ENCODE measurements at places on chromosomes 5 and 9.

DNA sequence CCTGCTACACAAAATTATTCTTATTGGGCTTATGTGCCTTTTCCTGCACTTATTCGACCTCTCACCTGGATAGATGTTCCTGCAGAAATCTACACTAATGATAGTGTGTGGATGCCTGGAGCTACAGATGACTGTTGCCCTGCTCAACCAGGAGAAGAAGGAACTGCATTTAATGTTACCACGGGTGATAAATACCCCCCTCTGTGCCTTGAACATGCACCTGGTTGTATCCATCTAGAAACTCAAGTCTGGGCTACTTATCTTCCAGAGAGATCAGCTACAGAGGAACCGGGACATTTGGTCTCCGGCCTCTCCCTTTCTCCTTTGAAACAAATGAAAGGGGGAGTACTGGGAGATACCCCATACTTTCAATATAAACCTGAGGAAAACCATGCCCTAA is 54.5 kb downstream of the SH3PXD2B start:
- DNase-seq: no peak

DNA sequence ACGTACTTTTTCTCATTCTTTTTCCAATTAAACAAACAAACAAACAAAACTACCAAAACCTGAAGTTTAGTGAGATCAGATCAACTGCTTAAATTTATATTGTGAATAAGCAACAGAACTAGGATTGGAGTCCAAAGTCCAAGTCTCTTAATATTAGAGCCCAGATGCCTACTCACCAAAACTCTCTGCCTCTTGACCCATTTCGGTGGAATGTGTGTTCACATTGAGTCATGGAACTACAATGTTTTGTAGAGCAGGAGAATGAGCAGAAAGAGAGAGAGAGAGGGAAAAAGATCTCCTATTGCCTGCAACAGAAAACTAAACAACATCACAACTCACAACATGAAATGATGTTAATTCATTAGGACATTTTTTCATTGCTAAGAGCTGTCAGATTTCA is 751.1 kb downstream of the TLR4 start:
- no peak for DNase-seq

GRCh38 chr5:144131261-144131660 is 39.2 kb downstream of the YIPF5 start:
- DNase-seq: no peak

- DNase-seq: peak; percentile 51
Observed at GRCh38 chr5:171288066-171288465, 21.0 kb upstream of the TLX3 start.

GRCh38 chr9:89779405-89780203 is 174.8 kb downstream of the GADD45G start:
- peak; percentile 89 for DNase-seq

DNA sequence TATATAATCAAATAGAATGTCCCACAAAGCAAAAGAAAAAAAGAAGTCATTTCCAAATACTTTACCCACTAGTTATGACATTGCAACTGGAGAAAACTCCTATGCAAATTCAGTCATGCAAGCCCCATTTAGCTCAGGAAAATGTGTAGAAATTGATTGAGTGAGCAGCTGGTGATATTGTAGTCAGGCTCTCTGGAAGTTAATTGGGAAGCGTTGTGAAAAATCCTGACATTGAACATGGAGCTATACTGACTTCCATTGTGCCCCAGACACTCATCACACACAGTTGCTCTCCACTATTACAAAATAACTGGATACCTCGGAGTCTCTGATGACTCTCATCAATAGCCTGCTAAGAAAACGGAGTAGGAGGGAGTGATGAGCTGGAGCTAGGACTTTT is 49.0 kb downstream of the TUSC1 start:
- DNase-seq: no peak

DNA sequence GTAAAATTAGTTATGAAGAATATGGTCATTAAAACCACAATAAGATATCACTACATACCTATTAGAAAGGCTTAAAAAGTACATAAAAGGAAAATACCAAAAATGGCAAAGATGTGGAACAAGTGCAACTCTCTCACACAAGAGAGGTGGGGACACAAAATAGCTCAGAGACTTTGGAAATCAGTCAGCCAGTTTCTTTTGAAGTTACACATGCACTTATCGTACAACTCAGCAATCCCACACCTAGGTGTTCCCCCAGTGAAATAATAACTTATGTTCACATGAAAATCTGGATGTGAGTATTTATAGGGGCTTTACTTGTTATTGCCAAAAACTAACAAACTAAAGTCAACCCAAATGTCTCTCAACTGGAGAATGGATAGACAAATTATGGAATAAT is 9.8 kb upstream of the RICTOR start:
- DNase-seq: no peak

GRCh38 chr5:425714-426113 is 17.3 kb upstream of the EXOC3 start:
- no peak for DNase-seq

- no peak for DNase-seq
Observed at GRCh38 chr9:97568461-97569275, 64.5 kb downstream of the TSTD2 start.

- no peak for DNase-seq
Observed at GRCh38 chr5:14174230-14174636, 31.1 kb downstream of the TRIO start.

DNA sequence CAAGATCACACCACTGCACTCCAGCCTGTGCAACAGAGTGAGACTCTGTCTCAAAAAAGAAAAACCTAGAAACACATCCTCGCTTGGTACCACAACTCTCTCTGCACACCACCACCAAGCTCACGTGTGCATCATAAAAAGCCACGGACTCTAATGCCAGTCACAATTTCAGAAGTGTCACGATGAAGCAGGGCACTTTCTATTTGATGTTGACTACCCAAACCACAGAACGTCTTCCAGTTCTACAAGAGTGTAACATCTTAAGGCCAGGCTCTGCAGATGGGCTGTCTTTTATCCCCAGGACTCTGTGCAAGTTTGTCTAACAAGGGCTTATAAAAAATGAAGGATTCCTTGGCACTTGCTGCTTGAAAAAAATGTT is 22.9 kb downstream of the GFPT2 start:
- no peak for DNase-seq

- DNase-seq: no peak
Observed at GRCh38 chr5:100004969-100005368, 530.2 kb upstream of the FAM174A start.

DNA sequence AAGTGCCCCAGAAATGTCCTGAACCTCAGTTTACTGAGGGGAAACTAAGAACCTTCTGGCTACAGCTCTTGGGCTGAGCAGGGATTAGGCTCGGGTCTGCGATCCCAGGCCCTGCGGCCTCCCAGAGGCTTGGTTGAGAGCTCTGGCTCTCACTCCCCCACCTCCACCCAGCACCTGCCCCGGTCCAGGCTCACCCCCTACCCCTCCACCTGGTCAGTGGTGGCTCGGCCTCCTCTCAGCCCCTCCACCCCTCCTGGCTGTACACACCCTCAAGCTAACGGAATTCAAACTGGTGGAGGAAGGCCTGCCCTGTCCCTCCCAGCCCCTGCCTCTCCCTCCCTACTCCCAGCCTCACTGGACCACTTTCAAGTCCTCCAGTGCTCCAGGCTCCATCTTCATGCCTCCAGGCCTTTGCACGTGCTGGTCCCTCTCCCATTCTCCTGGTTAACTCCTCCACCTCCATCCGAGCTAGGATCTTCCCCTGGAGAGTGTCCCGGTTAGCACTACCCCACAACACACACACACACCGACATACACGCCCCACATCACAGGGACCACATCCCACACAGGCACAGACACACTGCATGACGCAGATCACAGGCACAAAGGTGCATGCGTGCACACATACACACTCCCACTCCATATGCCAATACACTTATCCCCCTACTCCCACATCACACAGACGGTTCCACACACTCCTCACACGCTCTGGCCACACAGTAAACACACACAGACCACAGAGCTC is 130.9 kb downstream of the C9orf50 start:
- peak; percentile 42 for DNase-seq

- DNase-seq: no peak
Observed at GRCh38 chr5:172617817-172618216, 23.2 kb upstream of the NEURL1B start.

DNA sequence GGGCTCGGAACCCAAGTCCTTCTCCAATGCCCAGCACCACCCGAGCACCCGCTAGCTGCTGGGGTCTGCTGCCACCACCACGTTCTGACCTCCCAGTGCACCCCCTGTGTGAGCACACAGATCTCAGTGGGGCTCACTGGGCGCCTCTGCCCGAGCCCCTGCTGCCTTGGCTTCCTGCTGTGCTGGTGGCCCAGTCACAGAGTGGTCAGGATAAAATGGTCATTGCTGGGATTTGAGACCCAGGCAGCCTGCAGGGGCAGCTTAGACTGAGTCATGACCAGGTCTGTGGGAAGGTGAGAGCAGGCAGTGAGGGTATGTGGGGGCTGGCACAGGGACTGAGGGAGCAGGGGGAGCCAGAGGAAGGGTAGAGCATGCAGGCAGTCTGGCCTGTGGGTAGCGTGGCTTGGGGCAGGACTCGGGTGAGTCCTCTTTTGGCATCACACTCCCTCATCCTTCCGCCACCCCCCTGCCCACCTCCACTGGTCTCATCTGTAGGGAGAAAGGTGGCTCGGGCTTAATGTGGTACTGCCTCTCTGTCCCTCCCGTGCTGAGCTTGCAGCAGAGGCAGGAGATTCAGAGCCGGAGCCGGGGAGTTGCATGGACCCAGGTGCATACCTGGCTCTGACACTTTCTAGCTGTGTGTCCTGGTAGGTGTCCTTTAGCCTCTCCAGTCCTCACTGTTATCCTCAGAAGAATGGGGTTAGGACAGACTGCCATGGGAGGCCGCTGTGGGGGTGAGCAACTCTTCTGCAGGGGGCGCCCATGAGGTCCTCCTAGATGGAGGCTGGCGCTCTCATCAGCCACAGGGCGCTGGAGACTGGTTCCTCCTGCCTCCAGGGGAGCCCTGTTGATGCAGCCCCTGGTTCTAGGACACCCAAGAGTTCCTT is 32.1 kb downstream of the USP20 start:
- no peak for DNase-seq

DNA sequence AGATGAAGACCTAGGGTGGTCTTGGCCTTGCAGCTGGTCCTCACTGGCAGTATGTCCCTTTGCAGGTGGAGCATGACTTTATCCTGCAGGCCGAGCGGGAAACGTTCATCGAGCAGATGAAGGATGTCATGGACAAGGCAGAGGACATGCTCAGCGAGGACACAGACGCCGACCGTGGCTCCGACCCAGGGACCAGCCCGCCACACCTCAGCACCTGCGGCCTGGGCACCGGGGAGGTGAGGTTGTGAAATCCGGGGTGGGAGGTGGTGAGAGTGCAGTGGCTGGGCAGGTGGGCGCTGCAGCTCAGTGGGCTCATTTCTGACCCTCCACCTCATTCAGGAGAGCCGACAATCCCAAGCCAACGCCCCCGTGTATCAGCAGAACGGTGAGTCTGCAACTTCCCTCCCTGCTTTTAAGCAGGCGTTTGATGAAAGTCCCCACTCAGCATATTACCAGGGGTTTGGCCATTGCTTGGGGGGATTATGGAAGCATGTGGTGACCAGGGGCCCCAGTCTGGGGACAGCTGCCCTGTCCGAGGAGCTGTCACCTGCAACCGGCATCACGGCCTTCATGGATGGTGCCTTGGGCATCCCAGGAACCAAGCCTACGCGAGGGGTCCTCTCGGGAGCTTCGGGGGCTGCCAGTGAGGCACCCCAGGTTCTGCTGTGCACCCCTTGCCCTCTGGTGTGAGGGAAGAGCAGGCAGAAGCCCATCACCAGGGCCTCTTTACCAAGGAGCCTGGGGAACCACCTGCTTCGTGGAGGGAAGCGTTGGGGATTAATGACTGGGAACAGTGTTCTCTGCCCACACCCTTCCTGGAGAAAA is 84.0 kb downstream of the WNK2 start:
- no peak for DNase-seq

GRCh38 chr9:131334629-131335367 is 45.3 kb downstream of the PLPP7 start:
- no peak for DNase-seq

- no peak for DNase-seq
Observed at GRCh38 chr9:116243708-116244107, 90.1 kb downstream of the PAPPA start.

DNA sequence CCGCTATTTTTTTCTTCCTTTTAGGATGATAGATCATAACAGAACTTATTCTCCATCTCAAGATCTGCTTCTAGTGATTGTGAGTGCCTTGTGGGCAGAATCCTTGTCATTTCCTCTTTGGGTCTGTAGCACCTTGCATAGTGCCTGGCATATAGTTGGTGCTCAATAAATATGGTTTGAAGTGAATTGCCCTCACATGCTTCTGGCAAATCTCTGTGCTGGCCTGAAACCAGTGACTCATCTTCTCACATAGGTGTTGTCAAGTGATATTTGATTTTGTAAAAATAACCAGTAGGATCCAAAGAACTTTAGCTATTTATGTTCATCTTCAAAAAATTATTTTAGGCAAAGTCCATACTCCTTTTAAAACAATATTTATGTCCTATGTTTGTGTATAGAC is 86.7 kb downstream of the GABRG2 start:
- DNase-seq: no peak

- no peak for DNase-seq
Observed at GRCh38 chr5:160047423-160047822, 38.5 kb downstream of the TTC1 start.

- DNase-seq: no peak
Observed at GRCh38 chr5:180824630-180825476, 22.2 kb upstream of the MGAT1 start.

DNA sequence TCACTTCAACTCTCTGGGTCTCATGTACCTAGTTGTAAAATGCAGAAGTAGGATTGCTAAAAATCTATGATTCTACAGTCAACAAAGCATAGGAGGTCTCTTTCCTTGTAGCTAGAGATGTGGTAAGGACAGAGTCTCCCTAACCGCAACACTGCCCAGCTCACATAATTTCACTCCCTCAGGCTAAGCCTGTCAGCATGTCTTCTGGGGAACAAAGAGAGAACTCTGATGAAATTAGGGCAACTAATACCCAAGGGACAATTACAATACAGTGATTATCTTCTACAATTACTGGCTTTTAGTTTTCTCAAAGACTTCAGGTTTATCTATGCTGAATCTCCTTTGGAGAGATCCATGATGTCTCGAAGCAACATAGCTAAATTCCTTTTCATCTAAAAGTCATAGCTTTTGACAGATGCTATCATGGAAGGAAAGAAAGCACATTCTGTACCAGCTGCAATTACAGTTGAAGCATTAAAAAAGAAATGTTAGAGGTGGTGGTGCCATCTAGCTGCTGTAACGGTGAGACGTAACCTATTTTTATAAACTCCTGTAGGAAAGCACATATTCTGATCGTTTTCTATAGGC is 141.1 kb upstream of the TARS1 start:
- peak; percentile 71 for DNase-seq

- no peak for DNase-seq
Observed at GRCh38 chr9:120857481-120857880, 14.8 kb upstream of the PSMD5 start.

- peak; percentile 37 for DNase-seq
Observed at GRCh38 chr9:91089405-91090129, 272.2 kb downstream of the AUH start.

DNA sequence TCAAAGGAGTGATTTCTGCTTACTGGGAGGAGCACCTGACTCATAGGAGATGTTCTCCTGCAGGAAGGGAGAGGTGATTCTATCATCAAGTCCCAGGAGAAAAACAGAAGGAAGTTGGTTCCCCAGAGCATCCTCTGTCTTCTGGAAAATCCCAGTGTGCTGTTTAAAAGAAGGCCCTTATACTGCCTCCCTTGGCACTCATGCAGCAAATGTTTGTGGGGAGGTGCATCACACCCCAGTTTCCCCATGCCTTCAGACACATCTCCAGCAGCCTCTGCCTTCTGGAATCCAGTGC is 63.1 kb downstream of the PPARGC1B start:
- DNase-seq: no peak
